CD4-positive, alpha-beta T cell treated with Interleukin-15 for 4 hours (primary cell): ENCODE measurements at places on chromosomes 1 and 21.

GRCh38 chr1:1876335-1876930 is 14.5 kb downstream of the GNB1 start:
- no peak for DNase-seq

DNA sequence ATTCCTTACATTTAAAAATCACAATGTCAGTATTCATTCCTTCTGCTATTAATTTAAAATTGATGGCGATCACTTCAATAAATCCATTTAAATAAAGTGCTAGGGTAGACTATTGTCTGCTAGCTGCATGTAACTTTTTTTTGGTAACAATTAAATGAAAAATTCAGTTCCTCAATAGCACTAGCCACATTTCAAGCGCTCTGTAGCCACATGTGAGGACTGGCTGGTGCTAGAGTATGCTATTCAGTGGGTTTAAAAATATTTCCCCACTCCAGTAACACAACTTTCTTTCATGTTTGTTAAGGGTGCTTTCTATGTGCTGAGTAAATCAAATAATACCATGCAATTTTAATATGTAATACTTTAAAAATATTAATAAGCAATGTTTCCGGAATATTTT is 108.2 kb downstream of the LTN1 start:
- DNase-seq = peak; percentile 6

DNA sequence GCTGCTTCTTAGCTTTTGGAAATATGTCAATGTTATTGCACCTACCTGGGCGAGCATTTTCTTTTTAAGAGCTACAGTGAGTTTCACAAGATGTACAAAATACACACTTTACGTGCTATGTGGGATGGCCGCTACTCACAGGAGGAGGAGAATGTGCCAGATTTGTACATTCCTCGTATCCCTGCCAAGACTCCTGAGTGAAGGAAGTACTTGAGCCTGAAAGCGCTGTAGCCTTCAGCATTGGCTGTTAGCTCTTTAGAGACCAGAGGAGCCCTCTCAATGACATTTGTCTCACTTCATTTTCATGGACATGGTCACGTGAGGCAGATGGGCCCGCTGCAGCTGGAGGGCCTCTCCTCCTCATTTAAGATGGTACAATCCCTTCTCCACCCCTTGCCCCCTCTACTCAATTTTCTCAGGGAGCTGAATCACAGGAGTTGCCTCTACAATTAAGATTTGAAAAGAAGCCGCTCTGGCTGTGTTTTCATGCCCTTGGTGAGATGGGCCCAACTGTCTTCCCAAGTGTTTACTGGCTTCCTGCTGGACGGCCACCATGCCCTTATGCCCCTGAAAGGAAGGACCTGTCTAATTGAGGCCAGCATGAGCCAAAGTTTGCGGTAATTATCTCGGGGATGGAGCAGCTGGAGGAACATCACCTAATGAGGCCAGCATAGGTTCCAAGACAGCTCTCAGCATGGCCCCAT is 442.6 kb downstream of the PRDM2 start:
- no peak for DNase-seq

GRCh38 chr1:184970691-184971161 is 3.6 kb downstream of the NIBAN1 start:
- DNase-seq = peak; percentile 19

GRCh38 chr1:179589509-179589908 is 2.1 kb upstream of the TDRD5 start:
- DNase-seq = no peak
